ENCODE measurements at places on chromosomes 11 and 22. TPM values are rescaled to one million over a fixed set of nuclear protein-coding genes. Genes with fewer than 3 reads are reported as not detected.

GRCh38 chr22:35538801-35539321 lies 1.8 kb upstream of the RASD2 start:
- peak; percentile 36 for DNase-seq

DNA sequence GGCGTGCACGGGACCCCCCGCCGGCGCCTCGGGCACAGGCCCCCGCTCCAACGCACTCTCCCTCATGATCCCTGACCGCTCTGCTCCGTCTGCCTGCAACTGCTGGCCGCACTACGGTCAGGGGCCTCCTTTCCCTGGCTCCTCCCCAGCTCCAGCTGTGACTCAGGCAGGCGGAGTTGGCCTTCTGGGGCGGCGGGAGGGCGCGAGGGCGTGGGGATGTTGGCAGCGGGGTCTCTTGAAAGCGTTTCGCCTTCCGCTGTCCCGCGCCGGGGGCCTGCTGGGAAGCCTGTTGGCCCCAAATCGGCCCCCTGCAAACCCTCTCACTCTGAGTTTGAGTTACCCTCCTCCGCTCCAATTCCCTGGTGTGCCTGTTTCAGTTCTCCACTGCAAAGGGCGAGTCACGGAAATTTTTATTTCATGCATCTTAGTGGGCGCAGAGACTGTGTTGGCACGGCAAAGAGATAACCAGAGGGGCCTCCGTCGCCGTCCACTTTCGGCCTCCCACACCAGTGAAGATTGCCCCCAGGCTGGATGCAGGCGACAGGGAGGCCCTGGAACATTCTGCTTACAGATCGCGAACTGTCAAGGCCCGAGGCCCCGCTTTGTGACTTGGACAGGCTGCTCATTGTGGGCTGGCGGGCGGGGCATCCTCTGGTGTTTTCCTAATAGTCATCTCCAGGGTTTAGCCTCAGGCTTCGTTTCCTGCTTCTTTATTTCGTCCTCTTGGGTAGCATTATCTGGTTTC lies at the start of gene CAVIN3:
TSS of gene CAVIN3 (minus strand) at position 91 of the 745 bp plus-strand sequence. CDS start at position 66, 25 bp downstream.
- peak; percentile 86 for DNase-seq

DNA sequence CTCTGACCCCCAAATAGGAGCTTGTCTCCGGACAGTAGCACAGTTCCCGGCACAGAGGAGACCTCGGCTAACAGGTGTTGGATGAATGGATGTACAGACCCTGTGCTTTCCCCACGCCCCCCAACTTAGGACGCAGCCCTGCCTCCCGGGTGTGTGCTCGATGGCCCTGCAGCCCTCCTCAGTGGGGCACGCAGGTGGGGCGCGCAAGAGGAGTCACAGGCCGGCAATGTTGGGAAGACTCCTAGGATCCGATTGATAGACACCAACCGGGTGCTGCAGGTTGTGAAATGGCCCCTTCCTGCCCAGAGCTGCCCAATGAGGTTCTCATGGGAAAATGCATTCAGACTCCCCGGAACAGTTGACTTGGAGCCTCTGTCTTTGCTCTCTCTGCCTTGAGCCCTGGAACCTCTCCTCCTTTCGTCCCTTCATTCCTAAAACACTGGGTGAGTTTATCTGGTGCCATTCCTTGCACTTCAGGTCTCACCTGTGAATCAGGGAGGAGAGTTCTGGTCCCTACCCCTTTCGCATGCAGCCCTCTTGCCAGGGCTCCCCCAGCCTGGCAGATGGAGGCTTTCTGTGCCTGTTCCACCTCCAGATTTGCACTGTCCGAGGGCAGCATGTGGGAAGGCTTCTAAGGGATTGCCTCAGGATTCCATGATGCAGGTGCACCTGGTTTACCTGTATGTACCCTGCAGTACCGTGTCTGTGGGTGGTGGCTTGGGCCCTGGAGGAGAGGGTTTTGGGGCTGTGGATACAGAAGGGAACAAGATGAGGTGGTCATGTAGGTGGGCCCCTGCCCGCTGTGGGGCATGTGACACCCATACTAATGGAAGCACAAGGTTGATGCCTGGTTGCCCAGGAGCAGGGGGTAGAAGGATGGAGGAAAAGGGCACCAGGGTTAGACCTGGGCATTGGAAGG lies 1.2 kb downstream of the MICALL1 start:
- DNase-seq: peak; percentile 21

DNA sequence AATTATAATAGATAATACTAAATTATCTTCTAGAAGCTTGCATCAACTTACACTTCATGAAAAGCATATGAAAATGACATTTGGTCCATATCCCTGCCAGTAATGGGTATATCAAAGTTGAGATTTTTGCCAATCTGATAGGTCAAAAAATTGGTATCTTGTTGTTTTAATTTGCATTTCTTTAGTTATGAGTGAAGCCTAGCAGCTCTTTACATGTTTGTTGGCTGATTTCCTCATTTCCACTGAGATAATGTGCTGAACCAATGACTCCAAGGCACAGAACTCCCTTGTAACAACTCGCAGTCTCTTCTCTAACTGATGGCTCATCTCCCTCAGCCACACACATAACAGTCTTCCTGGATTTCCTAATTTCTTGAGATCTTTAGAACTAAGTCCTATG lies 175.3 kb upstream of the SESN3 start:
- no peak for DNase-seq

Gene POU2AF2
- not detected for total RNA-seq

Gene AAMDC
- 48.4 TPM for total RNA-seq

Gene KCNJ5
- not detected for total RNA-seq

Gene SCGB1C1
- not detected for total RNA-seq

Gene LRP5
- total RNA-seq: 101 TPM

Measured in lung microvascular endothelial cell (primary cell).